Heart right ventricle (tissue), 16 donors: ENCODE measurements at places on chromosomes 11 and 22. TPM values are rescaled to one million over a fixed set of nuclear protein-coding genes. Genes with fewer than 3 reads are reported as not detected.
A peak's percentile ranks its signal among the peaks of the same experiment; 100 is the strongest.

GRCh38 chr11:43135966-43136534 is 175.7 kb upstream of the API5 start:
- no peak for DNase-seq
- H3K27me3 ChIP-seq = no peaks in the 10 kb centered on the region
- H3K36me3 ChIP-seq = no peaks in the 10 kb centered on the region
- no peaks in the 10 kb centered on the region for H3K4me1 ChIP-seq
- H3K27ac ChIP-seq = no peak overlapping the region

DNA sequence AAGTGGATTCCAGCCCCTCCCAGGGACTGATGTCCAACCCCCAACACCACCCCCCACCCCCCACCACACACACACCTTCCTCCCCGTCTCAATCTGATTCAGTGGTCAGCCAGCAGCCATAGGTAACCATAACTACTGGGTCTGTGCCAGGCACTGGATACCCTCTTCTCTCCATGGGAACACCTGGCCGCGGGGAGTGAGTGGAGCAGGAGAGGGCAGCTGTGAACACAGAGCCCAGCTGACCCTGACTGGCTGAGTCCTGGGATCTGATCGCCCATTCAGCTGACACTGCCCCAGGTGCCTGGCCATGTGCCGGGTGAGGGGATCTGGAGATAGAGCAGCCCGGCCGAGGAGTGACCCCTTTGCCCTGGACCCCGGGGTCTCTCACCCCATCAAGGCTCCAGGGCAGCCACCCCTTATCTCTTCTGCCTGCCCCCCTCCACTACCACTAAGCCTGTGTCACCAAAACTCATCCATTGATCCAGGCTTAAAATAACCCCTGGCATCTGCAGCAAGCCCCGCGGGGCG is 2.6 kb upstream of the SHISA8 start:
- H3K27me3 ChIP-seq = peaks cover 64% of the 10 kb centered on the region
- peaks cover 28% of the 10 kb centered on the region for H3K4me1 ChIP-seq
- no peak overlapping the region for H3K4me3 ChIP-seq
- H3K27ac ChIP-seq = no peak overlapping the region
- DNase-seq = no peak
- no peaks in the 10 kb centered on the region for H3K36me3 ChIP-seq

DNA sequence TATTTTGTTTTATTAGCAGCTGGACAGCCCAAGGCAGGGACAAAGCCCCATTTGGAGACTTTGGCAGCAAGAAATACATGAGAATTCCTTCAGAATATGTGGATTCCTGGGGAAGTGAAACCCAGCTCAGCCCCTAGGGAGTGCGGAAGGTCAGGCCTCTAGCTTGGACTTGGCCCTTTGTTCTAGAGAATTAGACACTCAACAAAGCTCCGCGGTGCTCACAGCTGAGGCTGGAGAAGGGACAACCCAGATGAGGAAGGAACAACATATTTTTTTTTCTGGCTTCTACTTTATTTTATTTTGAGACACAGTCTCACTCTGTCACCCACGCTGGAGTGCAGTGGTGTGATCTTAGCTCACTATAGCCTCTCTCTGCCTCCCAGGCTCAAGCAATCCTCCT is 44.7 kb upstream of the SEPTIN5 start:
- no peaks in the 10 kb centered on the region for H3K36me3 ChIP-seq
- DNase-seq = peak; percentile 44
- H3K27ac ChIP-seq = no peak overlapping the region
- H3K4me3 ChIP-seq = no peak overlapping the region
- no peaks in the 10 kb centered on the region for H3K4me1 ChIP-seq

DNA sequence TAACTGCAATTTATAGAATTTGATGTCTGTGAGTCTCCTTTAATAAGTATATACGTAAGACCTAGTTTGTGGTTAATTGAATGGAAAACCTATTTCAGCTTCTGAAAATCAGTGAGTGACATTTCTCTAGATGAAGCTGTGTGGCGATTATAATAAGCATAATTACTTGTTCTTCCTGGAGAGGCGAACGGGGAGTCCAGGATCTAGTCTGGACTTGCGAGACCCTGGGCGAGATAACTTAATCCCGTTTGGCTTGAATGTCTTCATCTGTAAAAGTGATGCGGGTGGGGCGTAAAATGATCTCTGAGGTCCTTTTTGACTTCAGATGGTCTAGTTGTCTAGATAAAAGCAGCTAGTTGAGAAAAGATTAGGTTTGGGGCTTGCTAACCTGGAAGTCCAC is 1.1 kb downstream of the PRRG4 start:
- H3K4me1 ChIP-seq = no peaks in the 10 kb centered on the region
- H3K27me3 ChIP-seq = peaks cover 29% of the 10 kb centered on the region
- DNase-seq = no peak
- H3K4me3 ChIP-seq = peak overlapping the region; percentile 63
- no peaks in the 10 kb centered on the region for H3K36me3 ChIP-seq

GRCh38 chr11:72568861-72569260 is 105.4 kb downstream of the PDE2A start:
- no peak for DNase-seq
- H3K4me3 ChIP-seq = no peak overlapping the region
- H3K27me3 ChIP-seq = no peaks in the 10 kb centered on the region
- H3K4me1 ChIP-seq = peaks cover 15% of the 10 kb centered on the region

GRCh38 chr11:2027708-2028107 is 30.1 kb upstream of the H19 start:
- H3K27ac ChIP-seq = no peak overlapping the region
- no peak for DNase-seq
- H3K36me3 ChIP-seq = no peaks in the 10 kb centered on the region
- no peak overlapping the region for H3K4me3 ChIP-seq
- H3K27me3 ChIP-seq = no peaks in the 10 kb centered on the region

DNA sequence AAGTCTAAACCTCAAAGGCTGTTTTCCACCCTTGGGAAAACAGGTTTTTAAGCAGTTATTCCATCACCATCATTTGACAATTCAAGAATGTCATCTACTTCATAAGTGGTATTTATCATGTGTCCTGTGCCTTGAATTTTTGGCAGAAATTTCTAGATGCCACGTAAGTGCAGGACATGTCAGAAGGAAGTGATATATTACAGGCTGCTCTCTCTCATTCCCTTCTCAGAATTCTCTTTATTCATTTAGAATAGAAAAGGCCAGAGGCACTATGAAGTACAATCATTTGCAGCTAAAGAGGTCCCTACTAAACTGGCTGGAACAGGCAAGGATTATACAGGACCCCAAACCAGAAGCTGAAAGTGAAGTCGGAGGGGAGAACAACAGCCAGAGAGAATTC is 11.9 kb downstream of the RBFOX2 start:
- H3K4me3 ChIP-seq = no peak overlapping the region
- no peaks in the 10 kb centered on the region for H3K36me3 ChIP-seq
- H3K27ac ChIP-seq = peak overlapping the region; percentile 33
- H3K4me1 ChIP-seq = no peaks in the 10 kb centered on the region
- DNase-seq = no peak

DNA sequence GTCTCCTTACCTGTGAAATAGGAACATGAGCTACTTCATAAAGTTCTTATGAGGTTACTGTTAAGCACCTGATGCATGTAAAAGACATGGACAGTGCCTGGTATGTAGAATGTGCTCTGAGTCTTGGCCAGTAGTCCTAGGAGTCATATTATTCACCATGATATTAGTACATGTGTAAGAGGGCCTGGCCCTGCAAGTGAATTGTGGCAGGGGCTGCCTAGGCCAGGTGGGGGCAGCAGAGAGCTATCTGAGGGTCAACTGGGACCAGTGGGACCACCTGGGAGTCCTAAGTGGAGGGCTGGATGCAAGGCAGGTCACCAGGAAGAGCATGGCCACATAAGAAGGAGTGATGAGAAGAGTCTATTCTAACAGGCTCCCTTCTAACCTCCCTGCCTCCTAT is 529.5 kb downstream of the SOX6 start:
- H3K4me1 ChIP-seq = peaks cover 10% of the 10 kb centered on the region
- H3K27ac ChIP-seq = no peak overlapping the region
- no peaks in the 10 kb centered on the region for H3K27me3 ChIP-seq
- DNase-seq = peak; percentile 70
- H3K36me3 ChIP-seq = no peaks in the 10 kb centered on the region

- no peaks in the 10 kb centered on the region for H3K27me3 ChIP-seq
- no peak overlapping the region for H3K4me3 ChIP-seq
- H3K36me3 ChIP-seq = no peaks in the 10 kb centered on the region
- no peak overlapping the region for H3K27ac ChIP-seq
- DNase-seq = no peak
- no peaks in the 10 kb centered on the region for H3K4me1 ChIP-seq
Observed at GRCh38 chr22:25661073-25661472, 80.9 kb upstream of the MYO18B start.

DNA sequence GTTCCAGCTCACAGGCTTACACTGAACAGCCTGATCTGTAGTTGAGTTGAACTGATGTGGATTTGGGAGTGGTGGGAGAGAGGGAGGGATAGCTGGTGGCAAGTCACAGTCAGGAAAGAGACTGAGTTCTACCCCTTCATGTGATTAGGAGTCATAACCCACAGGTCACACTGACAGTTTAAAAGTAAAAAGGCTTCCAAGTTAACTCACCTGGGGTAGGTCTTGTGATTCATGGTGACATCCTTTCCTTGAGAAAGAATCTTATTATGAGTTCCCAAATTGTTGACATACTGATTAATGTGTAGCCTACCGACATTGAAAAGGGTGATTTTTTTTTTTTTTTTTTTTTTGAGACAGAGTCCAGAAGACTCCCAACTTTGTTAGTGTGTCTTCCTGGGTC is 5.4 kb downstream of the IZUMO1R start:
- no peak overlapping the region for H3K4me3 ChIP-seq
- no peaks in the 10 kb centered on the region for H3K27me3 ChIP-seq
- H3K4me1 ChIP-seq = no peaks in the 10 kb centered on the region
- DNase-seq = no peak
- H3K36me3 ChIP-seq = no peaks in the 10 kb centered on the region

- H3K4me1 ChIP-seq = peaks cover 4% of the 10 kb centered on the region
- DNase-seq = no peak
- no peak overlapping the region for H3K4me3 ChIP-seq
- H3K27ac ChIP-seq = no peak overlapping the region
- H3K36me3 ChIP-seq = no peaks in the 10 kb centered on the region
Observed at GRCh38 chr11:20668131-20668809, 1.1 kb upstream of the NELL1 start.

DNA sequence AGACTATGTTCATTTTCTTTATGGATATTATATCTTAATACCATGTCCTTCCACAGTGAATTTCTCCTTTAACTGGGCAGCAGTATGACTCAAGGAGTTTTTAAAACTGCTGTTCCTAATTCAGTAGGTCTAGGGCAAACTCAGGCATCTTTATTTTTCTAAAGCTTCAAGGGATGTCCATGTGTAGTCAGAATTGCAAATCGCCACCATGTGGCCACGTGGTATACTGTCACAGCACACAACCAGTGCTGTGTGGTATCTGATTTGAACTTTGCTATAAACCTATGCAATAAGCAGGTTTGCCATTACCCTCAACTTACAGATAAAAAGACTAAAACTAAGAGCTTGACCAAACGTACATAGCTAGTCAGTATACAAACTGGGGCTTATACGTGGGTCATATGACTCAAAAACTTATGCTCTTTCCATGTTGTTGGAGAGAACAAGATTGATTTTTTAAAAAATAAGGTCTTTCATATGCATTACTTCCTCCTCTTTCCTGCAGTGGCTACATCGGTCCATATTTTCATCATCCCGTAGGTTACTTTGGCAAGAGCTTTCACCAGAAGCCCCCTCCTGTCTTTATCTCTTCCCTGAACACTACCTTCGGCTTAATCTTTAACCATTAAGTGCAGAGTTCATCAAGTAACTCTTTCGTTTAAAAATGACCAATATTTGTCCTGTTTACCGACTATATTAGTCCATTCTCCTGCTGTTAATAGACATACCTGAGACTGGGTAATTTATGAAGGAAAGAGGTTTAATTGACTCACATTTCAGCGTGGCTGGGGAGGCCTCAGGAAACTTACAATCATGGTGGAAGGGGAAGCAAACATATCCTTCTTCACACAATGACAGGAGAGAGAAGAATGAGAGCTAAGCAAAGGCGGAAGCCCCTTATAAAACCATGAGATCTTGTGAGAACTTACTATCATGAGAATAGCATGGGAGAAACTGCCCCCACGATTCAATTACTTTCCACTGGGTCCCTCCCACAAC is 8.0 kb upstream of the HTATIP2 start:
- H3K36me3 ChIP-seq = no peaks in the 10 kb centered on the region
- no peak overlapping the region for H3K27ac ChIP-seq
- no peaks in the 10 kb centered on the region for H3K4me1 ChIP-seq
- DNase-seq = no peak
- H3K4me3 ChIP-seq = no peak overlapping the region

- H3K4me3 ChIP-seq = no peak overlapping the region
- H3K27me3 ChIP-seq = peaks cover 17% of the 10 kb centered on the region
- no peaks in the 10 kb centered on the region for H3K4me1 ChIP-seq
- no peak for DNase-seq
Observed at GRCh38 chr11:116353589-116353988, 419.2 kb downstream of the BUD13 start.

GRCh38 chr11:1768141-1768469 is 4.4 kb upstream of the CTSD start:
- DNase-seq = no peak
- no peak overlapping the region for H3K27ac ChIP-seq
- no peaks in the 10 kb centered on the region for H3K36me3 ChIP-seq
- H3K4me1 ChIP-seq = peaks cover under 1% of the 10 kb centered on the region

DNA sequence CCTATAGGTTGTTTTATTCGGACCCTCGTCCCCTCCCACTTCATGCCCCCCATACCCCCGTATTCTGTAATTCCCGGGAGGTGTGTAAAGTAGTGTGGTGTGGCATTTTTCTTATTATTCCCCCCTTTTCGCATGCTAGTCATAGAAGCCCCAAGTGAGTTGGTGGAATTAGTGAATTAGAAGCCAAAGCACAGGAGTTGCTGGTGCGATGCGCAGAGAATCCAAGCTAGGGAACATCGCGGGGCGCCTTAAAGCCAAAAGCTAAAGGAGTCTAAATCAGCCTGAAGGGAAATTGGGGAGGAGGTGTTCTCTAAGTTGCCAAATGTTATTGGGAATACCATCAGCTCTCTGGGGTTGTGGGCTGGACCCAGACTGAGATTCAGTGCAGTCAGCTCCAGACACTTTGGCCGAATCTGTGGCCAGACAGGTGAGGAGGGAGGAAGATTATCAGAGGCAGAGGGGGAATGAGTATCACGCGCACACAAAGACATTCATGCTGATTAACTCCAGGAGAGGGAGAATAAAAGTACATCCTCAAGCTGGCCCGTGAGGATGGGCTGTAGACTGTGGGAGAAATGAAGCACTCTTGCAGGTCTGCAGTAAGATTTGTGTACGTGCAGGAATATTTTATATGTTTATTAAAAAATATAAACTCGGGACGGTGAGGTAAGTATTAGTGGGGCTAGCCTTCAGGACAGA is 102.8 kb upstream of the HSD17B12 start:
- no peak for DNase-seq
- no peak overlapping the region for H3K4me3 ChIP-seq
- H3K27ac ChIP-seq = no peak overlapping the region
- H3K27me3 ChIP-seq = peaks cover 100% of the 10 kb centered on the region
- peaks cover 10% of the 10 kb centered on the region for H3K4me1 ChIP-seq
- H3K36me3 ChIP-seq = no peaks in the 10 kb centered on the region

Gene SPTBN2
- total RNA-seq = 1.1 TPM

Gene GLB1L3
- total RNA-seq = not detected

Gene LRRC10B
- 0.70 TPM for total RNA-seq

Gene SCGB1A1
- total RNA-seq = not detected

Gene TMPRSS5
- total RNA-seq = 0.39 TPM

Gene OR8D1
- not detected for total RNA-seq

Gene OR52E8
- not detected for total RNA-seq

Gene SLC5A12
- 0.05 TPM for total RNA-seq

Gene TMPRSS13
- total RNA-seq = 0.07 TPM

Gene FXYD6
- 40.3 TPM for total RNA-seq

Gene B3GAT1
- total RNA-seq = 0.60 TPM

Gene USP2
- total RNA-seq = 127 TPM

Gene C22orf42
- not detected for total RNA-seq
